ENCODE measurements at places on chromosomes 5 and 9.

- no peak for DNase-seq
Measured at GRCh38 chr5:179923436-179923835, 15.7 kb upstream of the TBC1D9B start.

GRCh38 chr9:93301911-93302541 lies 118.1 kb downstream of the WNK2 start:
- no peak for DNase-seq

DNA sequence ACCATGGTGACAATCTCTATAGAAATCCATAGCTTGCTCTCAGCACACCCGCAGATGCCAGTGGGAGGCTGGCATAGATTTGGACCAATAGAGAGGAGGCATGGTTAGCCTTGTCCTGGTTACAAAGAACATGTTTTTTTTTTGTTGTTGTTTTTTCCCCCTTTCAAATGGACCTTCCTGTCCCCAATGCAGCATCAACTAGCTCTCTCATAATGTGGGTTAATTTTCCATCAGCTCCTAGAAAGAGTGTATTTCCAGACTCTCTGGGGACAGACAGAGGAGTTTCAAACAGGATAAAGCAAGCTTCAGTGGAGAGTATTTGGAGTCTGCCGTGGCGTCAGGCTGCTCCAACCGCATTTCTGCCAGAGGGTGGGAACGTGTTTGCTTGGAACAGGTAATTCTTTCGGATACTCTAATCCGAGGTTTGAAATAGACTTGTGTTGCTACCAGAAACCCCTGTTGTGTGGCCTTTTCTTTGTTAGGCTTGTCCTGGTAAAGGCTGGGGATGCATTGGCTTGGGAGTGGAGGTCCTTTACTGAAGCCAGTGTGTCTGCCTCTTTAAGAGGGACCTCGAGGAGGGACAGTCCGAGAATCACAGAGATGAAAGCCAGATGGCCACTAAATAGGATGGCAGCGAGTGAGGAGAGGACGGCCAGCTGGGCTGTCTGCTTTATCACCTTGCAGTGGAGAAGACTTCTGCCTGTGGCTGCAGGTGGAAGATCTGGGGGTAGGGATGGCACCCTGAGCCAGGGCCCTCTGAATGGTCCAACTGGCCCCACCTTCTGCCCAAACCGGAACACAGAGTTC lies 130.5 kb upstream of the CPEB4 start:
- no peak for DNase-seq

DNA sequence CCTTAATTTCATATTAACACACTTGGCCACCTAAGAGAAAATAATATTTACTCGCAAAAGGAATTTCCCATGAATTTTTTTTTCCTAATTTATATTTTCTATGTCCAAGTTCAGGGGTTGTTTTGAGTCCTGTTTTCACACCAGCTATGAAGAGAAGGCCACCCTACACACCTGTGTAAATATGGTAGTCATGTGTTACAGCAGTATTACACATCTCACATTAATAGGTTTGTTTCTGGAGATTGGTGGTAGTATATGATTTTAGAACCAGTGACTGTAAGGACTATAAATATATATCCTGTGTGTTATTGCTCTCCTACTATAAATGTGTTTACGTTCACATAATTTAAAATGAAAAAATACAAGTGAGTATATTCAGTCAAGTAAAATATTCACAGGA lies 147.5 kb downstream of the PAM start:
- DNase-seq, result no peak

DNA sequence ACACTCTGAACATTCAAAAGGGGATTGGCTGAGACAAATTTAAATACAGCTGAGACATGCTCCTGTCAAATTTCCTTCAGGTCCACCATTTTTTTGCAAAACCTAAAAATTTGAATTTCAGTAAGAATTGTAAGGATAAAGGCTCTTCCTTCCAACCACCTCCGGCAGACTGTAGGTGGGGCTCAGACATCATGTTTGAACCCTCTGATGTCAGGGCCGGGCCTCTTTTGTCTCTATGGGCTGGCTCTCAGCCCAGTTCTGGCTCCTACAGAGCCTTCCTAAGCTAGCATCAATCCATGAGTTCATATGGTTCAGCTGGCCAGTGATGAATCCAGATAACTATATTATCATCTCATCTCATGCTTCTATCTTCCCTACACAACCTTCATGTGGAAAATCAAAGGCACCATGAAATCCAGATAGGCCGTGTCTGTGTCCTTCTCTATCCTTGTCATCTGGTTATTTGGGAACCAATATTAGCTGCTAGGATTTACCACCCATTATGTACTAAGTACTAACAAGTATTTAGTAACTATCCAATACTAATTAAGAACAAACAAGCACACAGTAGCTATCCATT lies 44.2 kb downstream of the NIPSNAP3B start:
- DNase-seq, result no peak

- no peak for DNase-seq
Measured at GRCh38 chr5:151923866-151924476, 680 bp downstream of the GLRA1 start.

DNA sequence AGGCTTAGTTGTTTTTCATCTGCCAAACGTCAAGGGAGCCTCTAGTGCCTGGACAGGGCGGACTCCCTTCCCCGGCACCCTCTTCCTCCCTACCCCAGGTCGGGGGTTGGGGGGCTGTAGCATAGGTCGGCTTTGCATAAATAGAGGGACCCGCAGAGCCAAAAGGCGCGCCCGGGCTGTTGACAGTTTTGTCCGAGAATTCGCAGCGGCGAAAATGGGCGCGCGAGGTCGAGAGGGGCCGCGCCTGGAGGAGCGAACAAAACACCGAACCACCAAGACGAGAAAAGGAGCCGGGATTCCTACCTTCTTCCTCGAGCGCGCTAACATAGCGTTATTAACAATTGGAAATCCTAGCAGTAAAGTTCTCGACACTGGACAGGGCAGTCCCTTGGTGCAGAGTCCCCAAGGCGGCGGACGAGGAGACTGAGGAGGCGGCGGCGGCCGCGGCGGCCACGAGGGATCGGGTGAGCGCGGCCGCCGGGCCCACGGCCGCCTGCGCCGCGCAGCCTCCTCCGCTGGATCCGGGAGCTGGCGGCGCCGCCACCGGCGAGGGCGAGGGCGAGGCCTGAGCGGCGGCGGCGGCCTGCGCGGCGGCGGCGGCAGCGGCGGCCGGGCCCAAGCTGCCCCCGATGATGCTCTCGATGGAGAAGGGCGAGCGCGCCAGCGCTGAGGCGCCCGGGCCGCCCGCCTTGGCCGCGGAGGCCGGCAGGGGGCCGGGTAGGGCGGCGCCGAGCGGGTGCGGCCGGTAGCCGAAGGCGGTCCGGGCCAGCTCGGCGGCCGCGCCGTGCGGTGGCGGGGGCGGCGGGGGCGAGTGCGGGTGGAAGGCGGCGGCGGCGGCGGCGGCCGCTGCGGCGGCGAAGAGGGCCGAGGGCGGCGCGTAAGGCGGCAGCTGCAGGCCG lies 1.7 kb downstream of the FOXD1 start:
- DNase-seq, result peak; percentile 25

- no peak for DNase-seq
Measured at GRCh38 chr9:112021742-112022141, 125.1 kb downstream of the UGCG start.

GRCh38 chr9:135048758-135049444 lies 38.6 kb upstream of the OLFM1 start:
- no peak for DNase-seq

GRCh38 chr5:143004361-143005145 lies 234.4 kb downstream of the ARHGAP26 start:
- DNase-seq, result no peak

DNA sequence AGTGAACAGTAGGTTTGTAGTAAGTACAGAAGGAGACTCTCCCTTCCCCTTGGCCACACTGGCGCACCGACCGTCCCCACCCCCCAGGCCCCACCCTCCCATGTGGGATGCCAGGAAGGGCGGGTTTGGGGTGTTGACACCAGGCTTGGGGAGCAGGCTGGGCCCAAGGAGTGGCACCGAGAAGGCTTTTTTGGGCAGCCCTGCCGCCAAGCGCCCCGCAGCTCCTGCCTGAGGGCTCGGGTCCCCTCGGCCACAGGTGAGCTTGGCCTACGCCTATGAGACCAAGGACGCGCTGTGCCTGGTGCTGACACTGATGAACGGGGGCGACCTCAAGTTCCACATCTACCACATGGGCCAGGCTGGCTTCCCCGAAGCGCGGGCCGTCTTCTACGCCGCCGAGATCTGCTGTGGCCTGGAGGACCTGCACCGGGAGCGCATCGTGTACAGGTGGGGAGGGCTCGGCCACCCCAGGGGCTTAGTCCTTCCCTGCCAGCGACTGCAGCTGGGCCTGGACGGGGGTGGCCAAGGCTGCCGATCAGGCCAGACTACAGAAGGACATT lies 7.3 kb downstream of the GRK6 start:
- no peak for DNase-seq

- no peak for DNase-seq
Measured at GRCh38 chr5:168055141-168055683, 236.2 kb upstream of the WWC1 start.

- DNase-seq, result no peak
Measured at GRCh38 chr5:106086352-106086751, 1584.4 kb downstream of the EFNA5 start.

GRCh38 chr5:35246411-35246810 lies 16.1 kb upstream of the PRLR start:
- DNase-seq, result no peak

GRCh38 chr5:135543001-135543484 lies 7.3 kb upstream of the NEUROG1 start:
- DNase-seq, result no peak

DNA sequence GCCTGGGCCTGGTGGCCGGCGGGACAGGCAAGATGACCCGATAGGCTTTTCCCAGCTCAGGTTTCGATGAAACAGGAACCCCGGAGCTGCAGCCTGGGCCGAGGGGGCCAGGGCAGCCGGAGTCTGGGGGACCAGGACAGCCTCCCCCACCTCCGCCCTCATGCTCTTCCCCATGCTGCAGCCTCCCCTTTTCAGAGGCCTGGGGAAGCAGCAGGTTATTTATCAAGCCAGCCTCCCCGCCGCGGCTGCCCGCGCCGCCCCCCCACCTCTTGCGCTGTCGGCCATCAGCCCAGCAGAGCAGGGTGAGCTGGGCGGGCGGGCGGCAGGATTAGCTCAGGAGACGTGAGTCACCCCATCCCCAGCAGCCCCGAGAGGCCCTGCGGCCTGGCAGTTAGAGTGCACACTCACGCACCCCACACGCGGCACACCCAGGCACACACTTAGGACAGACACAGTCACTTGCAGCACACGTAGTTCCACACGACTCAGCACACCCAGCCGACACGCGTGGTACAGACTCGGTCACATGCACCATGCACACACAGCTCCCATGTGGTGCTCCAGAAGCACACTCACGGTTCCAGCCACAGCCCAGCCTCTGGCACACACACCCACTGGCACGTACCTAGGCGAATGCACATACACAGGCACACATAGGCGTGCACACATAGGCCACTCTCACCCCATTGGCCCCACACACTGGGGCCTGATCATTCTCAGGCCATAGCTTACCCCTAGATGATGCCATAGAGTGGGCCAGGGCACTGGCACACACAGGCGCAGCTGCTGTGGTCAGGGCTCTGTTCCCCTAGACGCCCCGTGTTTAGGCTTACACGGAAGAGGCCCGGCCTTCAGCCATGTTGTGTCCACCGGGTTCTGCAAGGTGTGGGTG lies 13.0 kb downstream of the CXXC5 start:
- no peak for DNase-seq

GRCh38 chr9:130111786-130112537 lies 58.3 kb downstream of the GPR107 start:
- DNase-seq, result no peak

- DNase-seq, result peak; percentile 33
Measured at GRCh38 chr5:52989025-52989780, at the start of gene ITGA2. Gene ITGA2 (plus strand): TSS chr5:52989352. CDS start chr5:52989469, 117 bp downstream.

GRCh38 chr5:73448463-73449136 lies at the start of gene FOXD1:
Gene FOXD1 (minus strand): TSS chr5:73448777. CDS start chr5:73448362, 415 bp downstream.
- peak; percentile 53 for DNase-seq
